Cerebellar cortex (tissue), 1 donor: ENCODE measurements at places on chromosomes 2 and 18.
A peak's percentile ranks its signal among the peaks of the same experiment; 100 is the strongest.

- no peak for DNase-seq
Observed at GRCh38 chr18:6836331-6836730, 106.8 kb downstream of the ARHGAP28 start.

DNA sequence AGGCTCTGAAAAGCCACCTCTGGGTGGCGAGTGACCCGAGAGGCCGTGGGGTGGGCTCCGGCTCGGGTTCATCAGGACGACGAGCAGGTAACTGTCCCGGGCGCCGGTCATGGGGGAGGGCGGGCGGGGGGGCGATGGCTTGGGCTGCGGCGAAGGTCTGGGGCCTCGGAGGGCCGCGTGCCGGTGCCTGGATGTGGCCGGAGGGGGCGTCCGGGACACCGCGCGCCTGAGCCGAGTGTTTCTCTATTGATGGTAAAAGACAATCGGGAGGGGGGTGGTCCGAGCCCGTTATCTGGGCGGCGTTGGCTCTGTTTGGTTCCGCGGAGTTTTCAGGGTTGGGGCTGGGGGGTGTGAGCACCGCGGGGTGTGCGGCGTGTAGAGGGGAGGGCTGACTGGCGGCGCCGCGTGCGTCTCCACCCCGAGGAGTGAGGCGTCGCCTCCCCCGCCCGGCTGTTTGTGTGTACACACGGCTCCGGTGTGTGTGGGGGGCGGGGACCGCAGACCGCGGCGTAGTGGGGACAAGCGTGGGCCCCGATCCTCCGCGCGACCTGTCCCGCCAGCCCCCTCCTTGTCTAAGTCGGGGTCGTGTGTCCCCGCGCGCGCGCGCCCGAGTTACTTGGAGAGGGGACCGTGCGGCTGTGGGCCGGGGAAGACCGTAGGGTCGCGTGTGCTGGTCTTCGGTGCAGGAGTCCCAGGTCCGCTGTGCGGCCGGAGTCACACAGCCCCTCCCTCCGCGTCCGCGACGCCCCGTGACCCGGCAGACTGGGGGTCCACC is 1.6 kb downstream of the CTIF start:
- peak; percentile 67 for DNase-seq

DNA sequence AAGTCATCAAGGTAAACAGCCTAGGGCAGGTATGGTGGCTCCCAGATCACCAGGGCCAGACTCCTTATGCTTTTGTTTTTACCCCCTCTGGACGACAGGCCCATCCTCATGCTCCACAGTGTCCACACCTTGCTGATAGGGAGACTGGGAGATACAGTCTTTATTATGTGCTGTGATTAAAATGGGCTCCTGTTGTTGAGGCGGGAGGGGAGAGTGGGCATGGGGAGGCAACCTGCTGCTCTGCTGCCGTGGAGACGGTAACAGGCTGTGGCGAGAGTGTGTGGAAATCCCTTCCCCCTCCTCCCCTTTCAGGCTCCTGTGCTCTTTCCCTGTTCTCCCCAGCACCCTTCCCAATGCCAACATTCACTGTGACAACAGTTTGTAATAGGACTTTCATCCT is 38.2 kb upstream of the PNO1 start:
- no peak for DNase-seq

GRCh38 chr2:27378096-27378808 is 2.3 kb downstream of the ZNF513 start:
- DNase-seq: no peak

GRCh38 chr2:113118263-113118657 is 9.1 kb upstream of the IL1RN start:
- no peak for DNase-seq

DNA sequence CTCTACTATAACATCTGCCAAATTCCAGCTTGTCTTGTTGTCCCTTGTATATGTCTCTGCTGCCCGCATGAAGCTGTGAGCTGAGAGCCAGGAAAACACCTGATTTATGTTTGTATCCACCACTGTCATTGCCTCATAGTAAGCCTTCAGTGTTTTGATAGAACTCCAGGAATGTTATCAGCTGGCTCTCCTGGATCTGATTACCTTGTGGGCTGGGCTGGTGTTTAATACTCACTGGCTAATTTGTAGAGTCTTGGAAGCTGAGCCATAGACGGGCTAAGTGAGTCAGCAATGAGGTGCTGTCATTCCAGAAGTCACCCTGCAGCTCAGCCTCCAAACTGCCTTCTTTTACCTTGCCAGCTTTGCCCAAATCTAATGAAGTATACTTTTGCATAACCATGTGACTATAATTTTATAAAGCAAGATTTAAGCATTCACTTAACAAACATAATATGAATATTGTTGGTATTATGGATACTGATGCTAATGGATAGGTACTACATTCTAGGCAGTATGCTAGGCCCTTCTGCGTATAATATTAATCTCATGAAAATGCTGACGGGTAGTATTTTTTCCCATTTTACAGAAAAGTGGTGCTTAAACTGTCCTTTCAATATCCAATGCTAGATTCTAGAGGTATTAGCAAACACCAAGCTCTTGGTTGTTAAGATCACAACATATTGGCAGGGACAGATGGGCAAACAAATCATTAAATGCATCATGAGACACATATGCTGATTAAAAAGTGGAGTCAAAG is 62.7 kb upstream of the GATA6 start:
- no peak for DNase-seq

DNA sequence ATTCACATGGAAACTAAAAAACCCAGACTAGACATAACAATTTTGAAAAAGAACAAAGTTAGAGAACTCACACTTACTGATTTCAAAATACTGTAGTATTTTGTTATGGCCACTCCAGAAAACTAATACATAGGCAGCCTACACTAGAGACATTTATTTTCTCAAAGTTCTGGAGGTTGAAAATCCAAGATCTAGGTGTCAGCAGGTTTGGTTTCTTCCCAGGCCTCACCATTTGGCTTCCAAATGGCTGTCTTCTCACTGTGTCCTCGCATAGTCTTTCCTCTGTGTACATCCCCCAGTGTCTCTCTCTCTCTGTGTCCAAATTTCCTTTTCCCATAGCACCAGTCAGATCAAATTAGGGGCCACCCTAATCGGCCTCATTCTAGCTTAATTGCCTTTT is 95.0 kb downstream of the NR4A2 start:
- no peak for DNase-seq

DNA sequence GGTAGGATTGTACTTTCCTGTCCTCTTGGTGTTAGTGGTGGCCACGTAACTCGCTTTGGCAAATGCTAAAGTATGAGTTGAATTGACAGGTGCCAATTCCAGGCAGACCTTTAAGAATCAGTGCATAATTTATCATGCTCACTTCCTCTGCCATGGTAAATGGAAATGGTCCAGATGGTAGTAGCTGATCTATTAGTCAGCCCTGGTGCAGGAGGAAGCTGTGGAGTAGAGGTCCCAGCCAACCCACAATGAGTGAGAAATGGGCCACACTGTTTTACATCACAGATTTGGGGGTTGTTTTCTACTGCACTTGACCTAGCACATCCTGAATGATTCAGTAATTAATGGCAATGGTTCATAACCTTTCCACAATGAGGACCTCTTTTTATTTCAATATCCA is 104.4 kb downstream of the RGPD3 start:
- DNase-seq: no peak

- peak; percentile 66 for DNase-seq
Observed at GRCh38 chr18:61891894-61892293, 913 bp downstream of the RNF152 start.

DNA sequence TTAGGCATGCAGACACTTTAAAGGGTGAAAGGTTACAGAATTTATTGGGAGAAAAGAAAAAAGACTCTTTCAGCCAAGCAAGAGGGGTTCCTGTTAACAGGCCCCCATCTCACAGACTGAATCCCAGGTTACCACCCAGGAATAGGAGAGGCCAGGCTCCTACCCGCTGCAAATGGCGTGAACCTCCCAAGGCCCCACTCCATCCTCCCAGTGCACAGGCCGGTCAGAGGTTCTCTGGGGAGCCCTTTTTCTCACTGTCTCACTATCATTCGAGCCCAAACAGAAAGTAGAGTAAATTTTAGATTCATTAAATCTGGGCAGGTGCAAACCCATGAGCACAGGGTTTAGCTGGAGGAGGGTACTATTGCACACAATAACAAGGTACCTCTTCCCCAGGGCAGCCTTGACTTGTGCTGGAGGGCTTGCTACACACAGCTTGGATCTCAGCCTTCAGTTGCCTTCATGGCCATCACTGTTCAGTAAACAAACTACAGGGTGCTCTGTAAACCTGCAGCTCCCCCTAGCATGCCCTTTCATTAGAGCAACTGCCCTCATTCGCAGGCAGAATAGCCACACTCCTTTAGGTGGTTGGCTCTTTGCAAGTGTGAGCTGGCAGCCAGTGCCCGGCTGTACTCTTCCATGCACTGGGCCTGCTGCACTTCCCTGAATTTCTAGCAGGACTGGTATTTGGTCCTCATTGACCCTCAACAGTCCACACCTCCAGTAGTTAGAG is 7.3 kb upstream of the PLEK start:
- peak; percentile 53 for DNase-seq

- DNase-seq: no peak
Observed at GRCh38 chr2:131426727-131427126, 49.2 kb upstream of the TUBA3D start.

DNA sequence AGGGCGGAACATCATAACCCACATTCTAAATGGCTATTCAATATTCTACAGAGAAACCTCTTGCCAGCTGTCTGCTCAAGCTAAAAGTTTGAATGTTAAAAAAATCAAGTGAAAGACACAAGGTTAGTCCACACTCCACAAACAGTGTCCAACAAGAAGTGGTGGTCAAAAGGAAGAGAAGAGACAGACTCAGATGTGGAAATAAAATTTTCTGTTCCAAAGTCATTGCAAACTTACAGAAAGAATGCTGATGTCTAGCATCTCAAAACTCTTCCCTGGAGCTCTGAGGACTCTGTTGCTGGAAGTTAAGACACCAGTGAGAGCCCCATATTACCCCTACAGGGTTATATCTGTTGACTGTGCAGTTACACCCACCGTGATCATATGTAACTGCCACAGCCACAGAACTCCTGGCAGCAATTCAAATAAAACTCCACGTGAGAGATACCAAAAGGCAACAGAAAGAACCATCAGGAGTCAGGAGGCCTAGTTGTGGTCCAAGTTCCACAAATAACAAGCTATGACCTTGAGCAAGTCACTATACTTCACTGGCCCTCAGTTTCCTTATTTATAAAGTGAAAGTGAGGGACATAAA is 60.9 kb downstream of the AAK1 start:
- no peak for DNase-seq

DNA sequence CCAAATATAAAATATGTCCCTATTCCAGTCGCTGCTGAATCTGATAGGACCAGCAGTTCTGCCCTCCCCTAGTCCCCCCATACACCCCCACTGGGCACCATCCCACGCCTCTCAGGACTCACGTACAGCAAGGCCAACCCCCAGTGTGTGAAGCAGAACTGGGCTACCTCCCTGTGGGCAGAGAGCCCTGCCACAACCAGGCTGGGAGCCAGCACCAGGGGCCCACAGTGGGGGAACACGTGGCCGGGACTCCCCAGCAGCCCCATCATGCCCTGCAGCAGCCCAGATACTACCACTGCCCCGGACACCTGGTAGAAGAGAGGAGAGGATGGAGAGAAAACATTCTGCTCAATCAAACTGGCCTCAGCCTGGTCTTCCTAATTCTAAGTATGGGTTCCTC is 1.3 kb downstream of the SLC23A3 start:
- no peak for DNase-seq

GRCh38 chr2:989781-990467 is 39.3 kb downstream of the SNTG2 start:
- DNase-seq: no peak

- no peak for DNase-seq
Observed at GRCh38 chr2:162928356-162928755, 89.8 kb upstream of the KCNH7 start.

DNA sequence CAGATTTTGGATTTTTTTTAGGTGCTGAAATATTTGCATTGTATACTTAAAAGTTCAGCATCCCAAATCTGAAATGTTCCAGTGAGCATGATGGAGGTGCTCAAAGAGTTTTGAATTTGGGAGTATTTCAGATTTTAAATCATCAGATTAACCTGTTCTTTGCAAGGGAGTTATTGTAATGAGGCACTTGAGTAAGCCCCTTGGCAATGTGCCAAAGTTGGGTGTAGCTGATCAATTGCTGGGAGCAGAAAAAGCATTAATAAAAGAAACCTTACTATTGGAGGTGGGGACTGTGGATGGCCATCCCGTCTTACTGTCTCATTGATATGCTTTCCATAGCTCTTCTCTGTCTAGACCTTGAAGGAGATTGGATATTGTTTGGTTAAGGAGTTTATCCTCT is 28.3 kb downstream of the MALT1 start:
- no peak for DNase-seq

DNA sequence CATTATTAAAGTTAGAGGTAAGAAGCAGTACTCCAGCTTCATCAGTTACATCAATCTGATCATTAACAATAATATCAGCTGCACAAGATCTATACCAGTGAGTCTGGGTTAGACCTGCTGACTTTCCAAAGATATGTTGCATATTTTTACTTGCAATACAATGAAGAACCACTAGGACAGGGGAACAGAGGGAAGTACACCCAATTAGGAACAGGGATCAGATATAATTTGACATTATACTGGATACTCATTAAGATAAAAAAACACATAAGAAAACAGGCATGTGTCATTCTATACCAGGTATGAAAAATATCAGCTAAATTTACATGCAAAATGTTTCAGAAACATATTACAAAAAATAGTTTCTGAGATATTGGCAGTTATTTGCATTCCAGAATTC is 995.1 kb upstream of the DDX18 start:
- DNase-seq: no peak

GRCh38 chr2:96839293-96839874 is 4.4 kb downstream of the ANKRD23 start:
- DNase-seq: no peak

DNA sequence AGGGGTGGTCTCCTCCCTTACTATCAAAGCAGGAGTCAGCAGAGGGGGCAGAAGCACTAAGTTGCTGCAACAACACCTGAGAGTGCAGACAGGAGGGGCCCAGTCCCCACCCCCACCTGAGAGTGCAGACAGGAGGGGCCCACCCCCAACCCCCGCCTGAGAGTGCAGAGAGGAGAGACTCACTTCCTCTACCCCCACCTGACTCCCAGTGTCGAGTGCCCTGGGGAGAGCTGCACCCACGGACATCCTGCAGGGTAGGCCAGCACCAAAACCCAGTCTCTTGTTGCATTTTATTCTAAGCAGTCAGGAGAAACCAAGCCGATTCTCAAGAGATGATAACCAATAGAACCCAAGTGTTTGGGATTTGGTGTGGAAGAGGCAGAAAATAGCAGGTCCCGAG is 78.4 kb downstream of the NAPG start:
- DNase-seq: no peak

DNA sequence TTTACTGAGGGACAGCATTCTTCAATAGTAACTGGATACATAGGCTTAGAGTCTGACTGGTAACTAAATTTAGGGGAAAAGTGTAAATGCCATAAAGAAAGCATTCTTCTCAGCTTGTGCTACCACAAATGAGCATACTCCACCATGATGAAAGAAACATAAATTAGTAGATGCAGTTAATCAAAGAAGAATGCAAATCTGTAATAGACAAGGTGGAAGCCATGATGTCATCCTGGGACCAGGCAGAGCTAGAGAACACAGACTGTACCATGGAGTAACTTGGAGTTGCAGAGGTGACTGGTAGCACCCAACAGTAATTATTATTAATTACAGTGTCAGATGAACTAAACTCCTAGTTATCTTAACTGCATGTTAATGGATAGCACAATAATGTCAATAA is 51.7 kb downstream of the RBKS start:
- DNase-seq: no peak

- no peak for DNase-seq
Observed at GRCh38 chr18:54261894-54262293, 7.4 kb upstream of the POLI start.

- DNase-seq: peak; percentile 73
Observed at GRCh38 chr2:17166506-17166905, 351.7 kb downstream of the RAD51AP2 start.

GRCh38 chr2:101854877-101855276 is 136.9 kb upstream of the IL1R2 start:
- DNase-seq: no peak
